Immature natural killer cell (primary cell): ENCODE measurements at places on chromosomes 11 and 22. TPM values are rescaled to one million over a fixed set of nuclear protein-coding genes. Genes with fewer than 3 reads are reported as not detected.
A peak's percentile ranks its signal among the peaks of the same experiment; 100 is the strongest.

DNA sequence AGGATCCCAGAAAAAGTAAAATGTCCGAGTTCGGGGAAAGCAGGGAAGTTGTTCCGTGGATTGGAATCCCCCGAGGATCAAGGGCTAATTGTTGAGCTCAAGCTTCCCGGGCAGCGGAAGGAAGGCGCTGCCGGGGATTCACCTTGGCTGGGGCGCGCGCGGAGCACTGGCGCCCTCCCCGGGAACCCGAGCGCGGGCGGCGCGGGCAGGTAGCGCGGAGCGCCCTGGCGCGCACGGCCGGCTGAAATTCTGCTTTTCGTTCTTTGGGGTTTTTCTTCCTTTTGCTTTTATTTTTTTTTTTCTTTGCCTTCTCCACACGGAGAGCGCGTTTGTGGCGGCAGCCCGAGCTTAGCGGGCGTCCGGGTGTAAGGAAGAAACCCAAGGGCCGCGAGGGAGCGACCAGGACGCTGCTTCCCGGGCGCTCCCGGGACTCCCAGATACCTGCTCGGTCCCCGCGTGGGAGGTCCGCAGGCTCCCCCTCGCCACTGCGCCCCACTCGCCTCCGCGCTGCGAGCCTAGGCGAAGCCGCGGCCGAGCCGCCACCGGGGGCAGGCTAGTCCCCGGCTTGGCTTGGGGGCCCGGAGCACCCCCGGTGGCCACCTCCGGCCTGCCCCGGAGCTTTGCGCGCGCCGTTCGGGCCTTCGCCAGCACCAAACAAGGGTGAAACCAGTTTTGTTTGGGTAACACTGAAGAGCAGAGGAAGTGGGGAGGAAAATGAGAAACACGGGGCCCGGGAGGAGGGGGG lies 4.8 kb upstream of the IGF2 start:
- no peaks in the 10 kb centered on the region for H3K4me1 ChIP-seq
- DNase-seq = no peak
- H3K27ac ChIP-seq = no peak overlapping the region
- H3K36me3 ChIP-seq = no peaks in the 10 kb centered on the region
- no peak overlapping the region for H3K4me3 ChIP-seq

- no peaks in the 10 kb centered on the region for H3K36me3 ChIP-seq
- peaks cover 2% of the 10 kb centered on the region for H3K27me3 ChIP-seq
- H3K4me3 ChIP-seq = no peak overlapping the region
- no peak for DNase-seq
- no peaks in the 10 kb centered on the region for H3K4me1 ChIP-seq
Measured at GRCh38 chr11:20248121-20248772, 88.0 kb upstream of the DBX1 start.

- no peaks in the 10 kb centered on the region for H3K4me1 ChIP-seq
- no peak overlapping the region for H3K27ac ChIP-seq
- DNase-seq = peak; percentile 60
- peaks cover 3% of the 10 kb centered on the region for H3K27me3 ChIP-seq
- no peaks in the 10 kb centered on the region for H3K36me3 ChIP-seq
Measured at GRCh38 chr11:94325681-94326080, 21.3 kb downstream of the IZUMO1R start.

DNA sequence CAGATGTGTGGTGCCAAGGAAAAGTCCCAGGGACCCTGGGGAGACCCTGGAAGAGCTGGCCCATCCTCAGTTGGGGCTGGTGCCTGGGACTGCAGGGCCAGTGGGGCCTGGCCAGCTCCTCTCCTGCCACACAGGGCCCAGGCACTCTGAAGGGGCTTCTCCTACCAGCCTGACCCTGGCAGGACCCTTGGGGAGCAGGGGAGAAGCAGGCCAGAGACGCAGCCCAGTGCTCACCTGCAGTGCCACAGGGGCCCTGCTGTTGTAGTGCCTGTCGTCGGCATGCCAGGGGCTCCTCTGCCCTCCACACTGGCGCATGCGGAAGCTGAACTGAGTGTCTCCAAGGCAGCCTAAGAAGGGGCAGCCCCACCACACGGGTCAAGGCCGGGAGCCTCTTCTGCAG lies 9.1 kb downstream of the DENND6B start:
- no peak for DNase-seq
- peaks cover 13% of the 10 kb centered on the region for H3K4me1 ChIP-seq
- no peaks in the 10 kb centered on the region for H3K27me3 ChIP-seq

Gene NRIP3
- not detected for polyA plus RNA-seq

DNA sequence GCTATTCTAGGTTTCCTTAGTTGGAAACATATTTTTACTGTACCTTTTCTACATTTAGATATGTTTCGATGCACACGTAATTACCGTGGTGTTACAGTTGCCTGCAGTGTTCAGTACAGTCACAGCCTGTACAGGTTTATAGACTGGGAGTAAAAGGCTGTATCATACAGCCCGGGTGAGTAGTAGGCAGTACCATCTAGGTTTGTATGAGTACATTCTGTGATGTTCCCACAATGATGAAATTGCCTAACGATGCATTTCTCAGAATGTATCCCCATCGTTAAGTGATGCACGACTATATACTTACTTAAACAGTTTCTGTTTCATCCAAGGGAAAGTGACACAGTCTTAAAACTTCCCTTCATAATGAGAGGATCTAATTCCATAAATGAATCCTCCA lies 13.1 kb upstream of the THY1 start:
- H3K27me3 ChIP-seq = peaks cover 20% of the 10 kb centered on the region
- no peak for DNase-seq
- no peak overlapping the region for H3K4me3 ChIP-seq
- peaks cover 7% of the 10 kb centered on the region for H3K4me1 ChIP-seq
- H3K27ac ChIP-seq = no peak overlapping the region

- H3K36me3 ChIP-seq = no peaks in the 10 kb centered on the region
- DNase-seq = no peak
- no peaks in the 10 kb centered on the region for H3K4me1 ChIP-seq
- H3K27ac ChIP-seq = no peak overlapping the region
Measured at GRCh38 chr11:119978696-119979095, 159.2 kb downstream of the TRIM29 start.

- no peak overlapping the region for H3K27ac ChIP-seq
- no peak overlapping the region for H3K4me3 ChIP-seq
- peaks cover 7% of the 10 kb centered on the region for H3K27me3 ChIP-seq
- DNase-seq = no peak
- H3K36me3 ChIP-seq = peaks cover 18% of the 10 kb centered on the region
Measured at GRCh38 chr22:40421082-40421350, 50.6 kb downstream of the SGSM3 start.

Gene SLC22A12
- polyA plus RNA-seq = not detected

- no peaks in the 10 kb centered on the region for H3K36me3 ChIP-seq
- DNase-seq = no peak
- H3K4me1 ChIP-seq = peaks cover 22% of the 10 kb centered on the region
- H3K27me3 ChIP-seq = no peaks in the 10 kb centered on the region
Measured at GRCh38 chr11:2315395-2316168, 13.8 kb downstream of the TSPAN32 start.

DNA sequence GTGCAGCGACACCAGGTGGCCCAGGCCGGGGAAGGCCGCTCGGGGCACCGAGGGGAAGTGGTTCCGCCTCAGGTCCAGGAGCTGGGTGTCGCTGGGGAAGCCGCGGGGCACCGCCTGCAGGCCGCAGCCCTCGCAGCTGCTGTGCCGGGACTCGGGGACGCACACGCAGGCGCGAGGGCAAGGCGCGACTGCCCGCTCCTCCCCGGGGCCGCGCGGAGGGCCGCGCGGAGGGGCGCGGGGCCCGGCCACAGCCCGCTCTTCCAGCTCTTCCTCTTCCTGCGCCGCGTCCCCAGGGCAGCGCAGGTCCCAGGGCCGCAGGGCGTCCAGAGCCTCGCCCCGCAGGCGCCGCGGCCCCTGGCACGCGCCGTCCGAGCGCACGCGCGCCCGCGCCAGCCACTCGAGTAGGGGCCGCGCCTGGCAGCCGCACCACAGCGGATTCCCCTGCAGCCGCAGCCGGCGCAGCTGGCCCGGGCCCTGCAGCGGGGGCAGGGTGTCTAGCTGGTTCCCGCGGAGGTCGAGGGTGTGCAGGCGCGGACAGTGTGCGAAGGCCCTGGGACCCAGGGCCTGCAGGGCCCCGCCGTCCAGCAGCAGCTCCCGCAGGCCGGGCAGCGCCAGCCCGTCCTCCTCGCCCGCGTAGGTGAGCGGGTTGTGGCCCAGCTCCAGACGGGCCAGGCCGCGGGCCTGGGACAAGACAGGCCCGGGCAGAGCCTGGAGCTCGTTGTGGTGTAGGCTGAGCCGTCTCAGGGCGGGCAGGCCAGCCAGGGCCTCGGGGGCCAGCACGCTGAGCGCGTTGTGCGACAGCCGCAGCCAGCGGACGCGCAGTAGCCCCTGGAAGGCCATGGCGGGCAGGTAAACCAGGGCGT lies 2.8 kb downstream of the CHADL start:
- peaks cover 1% of the 10 kb centered on the region for H3K27me3 ChIP-seq
- DNase-seq = peak; percentile 70
- no peaks in the 10 kb centered on the region for H3K36me3 ChIP-seq
- peaks cover 8% of the 10 kb centered on the region for H3K4me1 ChIP-seq
- H3K27ac ChIP-seq = no peak overlapping the region

Gene HSPB2
- not detected for polyA plus RNA-seq

DNA sequence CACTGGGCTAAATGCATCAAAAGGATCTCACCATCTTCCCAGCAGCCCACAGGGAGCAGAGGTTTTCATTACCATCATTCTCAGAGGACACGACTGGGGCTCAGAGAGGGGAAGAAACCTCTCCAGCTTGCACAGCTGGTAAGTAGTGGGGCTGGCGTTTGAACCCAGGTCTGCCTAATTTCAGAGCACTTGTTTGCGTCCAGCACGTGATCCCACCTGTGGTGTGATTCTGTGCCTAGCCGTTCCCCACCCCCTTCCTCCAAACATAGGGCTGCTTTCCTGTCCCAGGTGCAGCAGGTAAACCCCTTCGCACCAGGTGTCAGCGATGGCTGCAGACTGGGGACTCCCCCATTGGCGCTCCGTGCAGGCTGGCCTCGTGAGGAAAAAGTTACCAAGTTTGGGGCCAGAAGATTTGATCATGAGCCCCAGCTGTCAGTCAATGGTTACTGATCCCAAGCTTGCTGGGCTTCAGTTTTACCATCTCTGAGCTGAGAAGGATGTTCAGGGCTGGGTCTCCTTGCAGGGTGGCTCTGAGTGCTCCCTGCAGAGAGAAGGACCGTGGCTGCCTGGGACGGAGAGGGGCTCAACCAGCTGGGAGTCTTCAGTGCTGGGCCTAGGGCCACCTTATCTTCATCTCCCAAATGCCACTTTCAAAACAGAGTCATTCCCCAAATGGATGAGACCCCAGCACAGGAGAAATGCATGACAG lies 445.6 kb downstream of the TBC1D22A start:
- H3K4me1 ChIP-seq = no peaks in the 10 kb centered on the region
- H3K4me3 ChIP-seq = no peak overlapping the region
- no peaks in the 10 kb centered on the region for H3K36me3 ChIP-seq
- DNase-seq = no peak
- peaks cover 2% of the 10 kb centered on the region for H3K27me3 ChIP-seq

DNA sequence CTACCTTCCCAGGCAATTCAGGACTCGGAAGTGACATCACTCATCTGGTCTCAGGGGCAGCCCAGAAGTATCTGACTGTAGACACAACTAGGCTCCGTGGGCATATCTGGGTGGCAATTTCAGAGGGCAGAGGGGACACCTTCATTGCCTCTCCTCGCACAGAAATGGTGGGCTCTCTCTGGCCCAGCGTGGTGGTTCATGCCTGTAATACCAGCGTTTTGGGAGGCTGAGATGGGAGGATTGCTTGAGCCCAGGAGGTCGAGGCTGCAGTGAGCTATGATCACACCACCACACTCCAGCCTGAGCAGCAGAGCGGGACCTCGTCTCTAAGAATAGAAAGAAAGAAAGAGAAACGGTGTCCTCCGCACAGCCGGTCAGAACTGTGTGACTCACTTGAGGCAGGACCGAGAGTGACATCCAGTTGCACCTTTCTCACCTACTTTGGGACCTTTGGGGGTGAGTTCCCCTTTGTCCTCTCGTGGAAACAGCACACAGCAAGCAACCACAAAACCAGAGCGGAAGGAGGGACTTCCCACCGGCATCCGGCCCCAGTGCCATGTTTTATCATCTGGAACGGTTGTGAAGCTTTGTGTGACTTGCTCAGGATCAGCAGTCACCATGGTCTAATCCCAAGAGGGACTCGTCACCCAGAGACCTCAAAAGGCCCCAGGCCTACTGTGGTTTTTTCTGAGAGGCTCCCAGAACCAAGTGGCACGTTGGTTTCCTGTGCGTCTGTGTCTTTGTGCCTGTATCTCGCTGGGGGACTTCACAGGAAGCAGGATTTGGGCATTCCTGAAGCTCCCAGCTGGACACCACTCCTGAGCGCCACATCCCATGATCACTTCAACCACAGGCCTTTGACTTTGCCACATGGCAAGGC lies 38.4 kb upstream of the EMID1 start:
- no peak overlapping the region for H3K27ac ChIP-seq
- H3K27me3 ChIP-seq = peaks cover 6% of the 10 kb centered on the region
- H3K4me3 ChIP-seq = peak overlapping the region; percentile 42
- peak; percentile 48 for DNase-seq

DNA sequence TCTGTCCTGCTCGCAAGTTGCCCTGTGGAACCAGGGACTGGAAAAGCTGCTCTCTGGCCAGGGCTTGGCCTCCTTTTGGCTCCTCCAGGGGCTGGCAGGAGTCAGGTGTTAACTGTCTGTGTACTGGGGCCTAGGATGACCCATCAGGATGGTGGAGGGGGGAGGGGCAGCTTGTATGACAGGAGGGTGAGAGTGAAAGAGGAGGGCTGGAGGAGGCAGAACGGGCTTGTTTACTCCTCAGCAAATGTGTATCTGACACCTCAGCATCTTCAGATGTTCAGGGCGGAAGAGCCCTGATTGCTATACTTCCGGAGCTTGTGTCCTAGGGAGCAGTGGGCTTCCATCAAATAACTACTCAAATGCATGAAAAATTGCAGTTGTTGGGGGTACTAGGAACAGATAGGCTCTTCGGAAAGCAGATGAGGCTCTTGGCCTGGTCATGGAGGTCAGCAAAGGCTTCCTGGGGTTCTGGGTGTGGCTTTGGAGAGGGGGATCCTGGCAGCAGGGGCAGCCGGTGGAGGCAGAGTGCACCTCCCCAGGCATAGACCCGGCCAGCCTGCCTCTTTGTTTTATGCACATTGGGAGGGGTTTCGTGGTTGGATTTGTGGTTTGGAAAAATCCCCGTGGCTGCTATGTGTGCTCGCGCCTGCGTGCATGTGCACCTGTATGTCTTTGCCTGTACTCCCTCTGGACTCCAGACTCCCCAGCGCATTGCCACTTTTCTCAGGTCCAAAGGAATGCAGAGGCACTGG lies 31.2 kb downstream of the CD82 start:
- peak; percentile 21 for DNase-seq
- H3K27me3 ChIP-seq = peaks cover 1% of the 10 kb centered on the region
- H3K27ac ChIP-seq = no peak overlapping the region
- no peak overlapping the region for H3K4me3 ChIP-seq
- H3K36me3 ChIP-seq = no peaks in the 10 kb centered on the region

Gene KDELR3
- polyA plus RNA-seq = not detected

GRCh38 chr11:64619196-64619595 lies 28.2 kb downstream of the SLC22A12 start:
- no peaks in the 10 kb centered on the region for H3K27me3 ChIP-seq
- no peaks in the 10 kb centered on the region for H3K4me1 ChIP-seq
- no peak for DNase-seq
- peak overlapping the region; percentile 45 for H3K27ac ChIP-seq
- no peak overlapping the region for H3K4me3 ChIP-seq

Gene TIMP3
- polyA plus RNA-seq = not detected

Gene TMEM151A
- not detected for polyA plus RNA-seq

- H3K4me1 ChIP-seq = no peaks in the 10 kb centered on the region
- peaks cover 7% of the 10 kb centered on the region for H3K27me3 ChIP-seq
- H3K36me3 ChIP-seq = no peaks in the 10 kb centered on the region
Measured at GRCh38 chr11:70183483-70184176, 19.5 kb upstream of the FADD start.

Gene LSP1
- polyA plus RNA-seq = 437 TPM

Gene OR51B4
- not detected for polyA plus RNA-seq

Gene HDAC10
- polyA plus RNA-seq = 13.4 TPM
